ENCODE measurements at places on chromosomes 5 and 9.

DNA sequence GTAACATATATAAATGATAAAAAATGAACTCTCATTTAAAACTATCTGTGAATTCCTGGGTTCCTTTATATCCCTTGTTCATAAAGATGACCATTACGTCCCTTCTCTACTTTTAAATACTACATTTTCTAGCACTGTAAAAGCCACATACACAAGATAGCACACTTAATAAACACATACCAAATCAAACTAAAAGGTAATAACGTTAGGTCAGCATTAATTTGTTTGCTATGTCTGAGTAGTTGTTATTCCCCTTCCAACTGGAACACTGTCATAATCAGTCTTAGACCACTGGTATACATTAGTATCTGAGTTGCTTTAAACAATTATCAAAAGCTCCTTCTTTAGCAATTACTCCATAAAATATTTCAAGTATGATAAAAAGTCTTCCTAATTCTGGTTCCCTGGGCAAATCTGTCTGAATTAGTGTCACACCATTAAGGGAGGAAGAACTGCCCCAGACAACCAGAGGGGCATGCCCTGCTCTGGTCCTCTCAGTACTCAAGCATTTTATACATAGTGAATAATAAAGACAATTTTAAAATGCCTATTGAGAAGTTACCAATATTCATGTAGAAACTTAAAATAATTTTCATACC is 98.1 kb downstream of the RAPGEF6 start:
- no peak for DNase-seq

DNA sequence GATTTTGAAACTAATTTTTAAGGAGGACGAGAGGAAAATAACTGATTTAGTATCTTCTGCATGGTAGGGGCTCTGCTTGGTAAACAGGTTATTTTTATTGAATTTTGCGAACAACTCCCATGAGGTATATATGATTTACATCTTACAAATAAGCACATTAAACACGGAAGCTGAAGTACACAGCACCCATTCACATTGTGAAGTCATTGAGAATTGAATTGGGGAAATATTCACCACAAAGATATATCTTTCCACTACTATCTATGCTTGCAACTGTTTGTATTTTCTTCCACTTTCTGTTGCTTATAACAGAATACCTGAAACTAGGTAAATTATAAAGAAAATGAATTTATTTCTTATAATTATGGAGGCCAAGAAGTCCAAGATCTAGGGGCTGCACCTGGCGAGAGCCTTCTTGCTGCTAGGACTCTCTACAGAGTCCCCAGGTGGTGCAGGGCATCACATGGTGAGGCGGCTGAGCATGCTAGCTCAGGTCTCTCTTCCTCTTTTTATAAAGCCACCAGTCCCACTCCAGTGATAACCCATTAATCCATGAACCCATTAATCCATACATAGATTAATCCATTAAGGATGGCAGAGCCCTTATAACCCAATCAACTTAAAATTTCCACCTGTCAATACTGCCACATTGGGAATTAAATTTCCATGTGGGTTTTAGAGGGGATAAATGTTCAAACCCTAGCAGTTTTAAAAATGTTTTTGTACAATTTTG is 79.0 kb upstream of the ZNF608 start:
- no peak for DNase-seq

DNA sequence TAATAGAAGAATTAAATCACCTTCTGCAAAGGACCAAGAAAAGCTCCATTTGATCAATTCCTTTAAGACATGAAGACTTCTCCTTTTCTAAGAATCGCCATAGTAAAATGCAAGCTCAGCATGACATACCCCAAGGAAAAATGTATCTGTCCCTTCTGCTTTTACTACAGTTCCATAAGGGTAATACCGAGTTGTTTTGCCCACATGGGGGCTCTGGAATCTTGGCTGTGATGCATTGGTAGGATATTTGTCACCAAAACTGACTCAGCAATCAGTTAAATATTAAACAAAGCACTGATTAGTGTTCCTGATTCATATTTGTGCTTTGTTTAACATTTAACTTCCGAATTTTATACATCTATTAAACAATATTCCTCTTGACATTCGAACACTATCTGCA is 24.3 kb upstream of the KCNIP1 start:
- peak; percentile 76 for DNase-seq

DNA sequence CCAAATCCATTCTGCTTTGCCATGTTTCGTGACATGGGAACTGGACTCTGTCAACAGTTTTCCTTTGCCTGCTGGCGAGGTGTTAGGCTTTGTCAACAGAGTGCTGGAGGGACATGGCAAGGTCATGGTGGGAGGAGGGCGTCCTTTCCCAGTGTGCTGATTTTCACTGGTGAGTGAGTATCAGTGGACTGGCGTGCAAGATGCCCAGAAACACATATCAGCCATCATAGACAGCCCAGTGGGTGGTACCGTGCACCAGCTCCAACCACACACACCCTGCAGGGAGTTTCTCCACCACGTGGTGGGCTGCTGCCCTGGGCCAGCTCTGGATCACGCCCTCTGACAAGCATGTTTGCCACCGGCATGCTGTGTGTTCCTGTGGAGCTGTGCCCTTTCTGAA is 50.0 kb upstream of the ABL1 start:
- no peak for DNase-seq

- no peak for DNase-seq
These were observed 16.9 kb downstream of the ZNF618 start for GRCh38 chr9:113892861-113893491.

GRCh38 chr5:180803181-180804128 is 849 bp upstream of the MGAT1 start:
- DNase-seq, result peak; percentile 20

GRCh38 chr9:114339130-114339908 is 9.7 kb downstream of the ORM2 start:
- peak; percentile 52 for DNase-seq

- no peak for DNase-seq
These were observed 28.0 kb upstream of the FAM240B start for GRCh38 chr9:38747941-38748340.

DNA sequence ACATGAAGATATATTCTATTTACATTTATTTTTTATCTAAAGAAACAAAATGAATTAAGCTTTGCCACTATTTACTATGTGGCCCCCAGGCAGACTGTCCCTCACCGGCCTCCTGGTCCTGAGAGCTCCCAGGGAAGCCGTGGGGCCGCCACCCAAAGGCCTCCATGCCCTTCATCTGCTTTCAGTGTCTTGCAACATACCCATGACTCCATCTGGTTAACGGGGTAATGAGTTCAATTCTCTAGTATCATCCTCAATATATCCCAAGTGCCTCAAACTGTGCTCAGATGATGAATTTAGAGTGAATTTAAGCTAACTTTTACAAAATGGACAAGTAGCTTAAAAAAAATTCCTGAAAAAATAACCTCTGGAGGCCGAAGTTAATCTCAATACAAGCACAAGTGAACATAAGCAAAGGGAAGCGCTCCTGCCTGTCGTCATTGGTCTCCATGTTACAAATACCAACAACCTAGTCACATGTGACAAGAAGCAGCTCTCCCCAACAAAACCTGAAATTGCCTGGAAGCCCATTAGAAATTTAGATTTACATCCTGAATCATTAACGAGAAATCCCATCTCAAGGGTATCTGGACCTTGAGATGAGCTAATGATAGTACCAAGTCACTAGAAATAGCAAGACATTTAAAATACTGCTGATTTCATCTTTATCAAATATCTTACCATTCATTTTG is 26.1 kb downstream of the DAP start:
- DNase-seq, result no peak

DNA sequence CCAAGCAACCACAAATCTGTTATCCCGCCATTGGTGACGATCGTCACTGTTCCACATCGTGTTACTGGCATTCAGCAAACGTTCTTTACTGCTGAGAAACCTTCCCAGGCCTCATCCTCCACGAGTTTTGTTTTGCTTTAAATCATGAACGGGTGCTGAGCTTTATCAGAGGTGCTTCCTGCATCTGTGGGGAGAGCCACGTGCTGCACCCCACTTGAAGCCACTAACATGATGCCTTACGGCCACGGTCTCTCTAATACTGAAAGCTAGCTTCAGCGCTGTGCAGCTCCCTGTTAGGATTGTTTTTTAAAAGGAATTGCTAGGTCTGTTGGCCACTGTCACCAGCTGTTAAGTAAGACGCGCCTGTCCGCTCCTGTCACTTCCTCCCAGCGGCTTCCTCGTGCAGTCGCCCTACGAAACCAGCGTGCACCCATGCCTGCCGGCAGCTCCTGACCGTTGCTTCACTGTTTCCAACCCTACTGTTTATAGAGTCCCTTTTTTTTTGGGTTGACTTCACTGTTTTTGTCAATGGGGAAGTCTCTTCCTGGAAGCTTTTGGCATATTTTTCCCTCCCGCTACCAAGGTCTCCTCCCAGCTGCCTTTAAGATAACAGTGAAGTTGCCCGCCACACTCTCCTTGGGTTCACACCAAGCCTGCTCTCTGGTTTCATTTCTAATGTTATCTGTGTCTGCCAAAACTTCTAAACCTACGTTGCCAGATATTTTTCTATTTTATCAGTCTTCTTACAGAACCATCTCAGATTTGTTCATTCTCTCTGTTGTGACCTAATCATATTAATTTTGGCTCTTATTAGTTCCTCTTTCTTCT is 20.3 kb downstream of the LPCAT1 start:
- DNase-seq, result no peak

DNA sequence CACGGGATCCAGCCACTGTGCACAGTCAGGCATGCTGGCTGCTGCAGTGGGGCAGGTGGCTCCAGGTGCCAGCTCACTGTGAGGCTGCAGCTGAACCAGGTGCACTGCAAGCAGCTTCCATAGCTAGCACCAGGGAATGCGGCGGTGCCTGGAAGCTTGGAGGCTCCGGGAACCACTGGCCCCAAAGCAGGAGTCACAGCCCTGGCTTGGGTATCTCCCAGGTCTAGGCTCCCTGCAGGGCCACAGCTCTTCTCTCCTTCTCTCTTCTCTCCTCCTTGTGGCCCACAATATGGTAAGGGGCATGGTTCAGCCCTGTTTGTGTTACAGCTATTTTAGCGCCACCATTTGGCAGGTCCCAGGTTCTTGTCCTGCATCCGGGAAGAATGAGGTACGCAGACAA is 6.7 kb upstream of the MTMR12 start:
- no peak for DNase-seq

- no peak for DNase-seq
These were observed 11.9 kb downstream of the UNC5A start for GRCh38 chr5:176822041-176822792.

GRCh38 chr5:23072179-23072578 is 219.0 kb upstream of the CDH12 start:
- DNase-seq, result no peak

DNA sequence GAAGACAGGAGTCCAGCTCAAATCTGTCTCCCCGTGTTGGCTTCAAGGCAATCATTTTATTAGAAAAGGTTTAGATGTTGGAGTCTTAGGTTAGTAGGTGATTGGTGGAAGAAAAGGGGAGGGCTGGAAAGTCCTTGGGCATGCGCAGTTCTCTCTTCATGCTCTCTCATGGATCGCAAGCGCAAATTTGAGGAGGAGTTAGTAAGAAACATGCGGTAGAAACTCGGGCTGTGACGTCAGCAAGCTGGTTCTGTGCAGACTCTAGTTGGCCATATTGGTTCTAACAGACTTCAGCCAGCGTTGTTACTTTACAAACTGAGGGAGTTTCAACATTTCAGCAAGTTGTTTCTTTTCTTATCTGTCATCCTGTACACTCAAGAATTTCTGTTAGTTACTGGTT is 392.2 kb downstream of the CDK5RAP2 start:
- no peak for DNase-seq

DNA sequence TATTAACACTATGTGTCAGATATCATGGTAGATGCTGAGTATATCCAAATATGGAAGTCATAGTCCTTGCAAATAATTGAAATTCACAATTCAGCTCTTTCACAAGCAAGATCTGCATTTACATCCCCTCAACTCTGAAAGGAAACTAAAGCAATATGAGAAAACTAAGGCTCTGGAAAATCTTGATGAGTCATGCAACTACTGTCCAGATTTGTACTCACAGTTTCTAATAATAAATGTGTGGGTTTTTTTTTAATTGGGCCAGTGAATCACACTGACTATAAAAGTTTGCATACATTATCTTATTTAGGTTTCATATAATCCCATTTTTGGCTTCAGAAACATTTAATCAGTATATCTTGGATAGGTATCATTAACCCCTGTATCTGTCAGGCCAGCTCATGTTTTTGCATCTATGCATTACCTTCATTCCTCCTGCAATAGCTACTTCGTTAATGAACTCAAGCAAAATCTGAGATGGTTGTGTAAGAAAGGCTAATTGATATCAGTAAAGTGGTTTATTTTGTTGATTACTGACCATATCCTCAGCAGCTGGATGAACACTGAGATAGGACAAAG is 58.7 kb upstream of the PRR16 start:
- peak; percentile 93 for DNase-seq

GRCh38 chr5:131212471-131213021 is 41.8 kb downstream of the LYRM7 start:
- DNase-seq, result no peak

DNA sequence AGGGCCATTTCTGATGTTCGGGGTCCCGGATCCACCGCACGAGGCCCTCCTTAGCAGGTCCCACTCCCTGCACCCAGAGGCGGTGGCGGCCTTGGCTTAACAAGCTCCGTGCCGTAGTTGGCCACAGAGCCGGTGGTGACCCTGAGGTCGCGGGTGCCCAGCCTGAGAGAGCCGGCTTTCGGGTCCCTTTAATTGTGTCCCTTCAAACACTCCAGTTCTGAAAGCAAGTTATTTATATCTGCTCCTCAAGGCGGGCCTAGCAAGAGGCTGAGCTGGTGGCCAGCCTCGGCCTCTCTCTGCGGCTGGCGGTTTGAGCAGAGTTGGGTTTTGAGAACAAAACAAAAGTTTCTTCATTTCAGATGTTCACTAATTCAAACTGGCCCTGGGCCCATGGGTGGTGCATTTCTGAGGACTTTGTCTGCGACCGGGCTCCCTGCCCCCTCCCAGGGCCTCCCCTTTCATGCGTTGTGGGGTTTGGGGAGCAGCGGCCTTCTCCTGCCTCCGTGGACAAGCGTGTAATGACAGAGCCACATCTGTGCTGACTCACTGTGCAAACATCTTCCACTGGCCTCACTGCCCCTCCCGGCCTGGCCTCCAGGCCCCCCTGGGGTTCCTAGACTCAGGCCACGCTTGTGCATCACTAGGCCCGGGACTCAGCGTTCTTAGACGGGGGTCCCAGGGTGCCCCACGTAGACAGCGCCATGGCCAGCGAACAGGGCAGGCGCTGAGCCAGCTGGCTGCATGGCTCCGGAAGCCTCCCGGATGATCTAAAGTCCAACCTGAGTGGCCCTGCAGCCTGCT is 49.4 kb upstream of the COL5A1 start:
- DNase-seq, result peak; percentile 97
